ENCODE measurements at places on chromosomes 16 and 17.
A peak's percentile ranks its signal among the peaks of the same experiment; 100 is the strongest.

- DNase-seq = peak; percentile 12
Measured at GRCh38 chr16:72876221-72876620, 171.7 kb downstream of the ZFHX3 start.

- DNase-seq = no peak
Measured at GRCh38 chr16:86314402-86315025, 195.8 kb upstream of the FOXF1 start.

DNA sequence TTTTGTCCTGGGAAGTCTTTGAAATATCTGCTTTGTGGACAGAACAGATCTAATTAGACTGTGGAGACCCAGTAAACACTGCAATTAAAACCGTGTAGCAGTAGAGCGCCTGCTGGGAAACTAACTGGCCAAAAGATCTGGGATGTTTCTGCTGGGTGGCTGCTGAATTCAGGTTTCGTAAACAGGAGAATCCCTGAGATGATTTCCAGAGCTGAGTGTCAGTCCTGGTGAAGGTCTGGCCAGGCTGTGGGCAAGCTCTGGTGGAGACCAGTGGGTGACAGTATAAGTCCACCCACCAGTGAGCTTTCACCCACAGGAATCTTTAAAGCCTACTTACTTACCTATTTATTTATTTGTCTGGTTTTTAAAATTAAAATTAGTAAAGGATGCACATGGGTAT, 257.2 kb downstream of the IRF8 start:
- no peak for DNase-seq

- DNase-seq = no peak
Measured at GRCh38 chr16:1102333-1102700, 6.3 kb upstream of the C1QTNF8 start.

- no peak for DNase-seq
Measured at GRCh38 chr17:5812590-5812989, 228.3 kb upstream of the NLRP1 start.

DNA sequence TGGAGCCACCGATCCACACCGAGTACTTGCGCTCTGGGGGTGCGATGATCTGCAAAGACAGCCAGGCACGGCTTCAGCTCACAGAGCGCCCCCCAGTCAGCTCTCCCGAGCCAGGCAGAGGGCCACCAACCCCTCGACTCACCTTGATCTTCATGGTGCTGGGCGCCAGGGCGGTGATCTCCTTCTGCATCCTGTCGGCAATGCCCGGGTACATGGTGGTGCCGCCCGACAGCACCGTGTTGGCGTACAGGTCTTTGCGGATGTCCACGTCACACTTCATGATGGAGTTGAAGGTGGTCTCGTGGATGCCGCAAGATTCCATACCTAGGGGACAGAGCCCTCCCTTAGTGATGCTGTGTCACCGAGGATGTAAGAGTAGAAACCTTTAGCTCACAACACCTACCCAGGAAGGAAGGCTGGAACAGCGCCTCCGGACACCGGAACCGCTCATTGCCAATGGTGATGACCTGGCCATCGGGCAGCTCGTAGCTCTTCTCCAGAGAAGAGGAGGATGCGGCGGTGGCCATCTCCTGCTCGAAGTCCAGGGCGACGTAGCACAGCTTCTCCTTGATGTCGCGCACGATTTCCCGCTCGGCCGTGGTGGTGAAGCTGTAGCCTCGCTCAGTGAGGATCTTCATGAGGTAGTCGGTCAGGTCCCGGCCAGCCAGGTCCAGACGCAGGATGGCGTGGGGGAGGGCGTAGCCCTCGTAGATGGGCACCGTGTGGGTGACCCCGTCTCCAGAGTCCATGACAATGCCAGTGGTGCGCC, 1.6 kb downstream of the ACTG1 start:
- no peak for DNase-seq

DNA sequence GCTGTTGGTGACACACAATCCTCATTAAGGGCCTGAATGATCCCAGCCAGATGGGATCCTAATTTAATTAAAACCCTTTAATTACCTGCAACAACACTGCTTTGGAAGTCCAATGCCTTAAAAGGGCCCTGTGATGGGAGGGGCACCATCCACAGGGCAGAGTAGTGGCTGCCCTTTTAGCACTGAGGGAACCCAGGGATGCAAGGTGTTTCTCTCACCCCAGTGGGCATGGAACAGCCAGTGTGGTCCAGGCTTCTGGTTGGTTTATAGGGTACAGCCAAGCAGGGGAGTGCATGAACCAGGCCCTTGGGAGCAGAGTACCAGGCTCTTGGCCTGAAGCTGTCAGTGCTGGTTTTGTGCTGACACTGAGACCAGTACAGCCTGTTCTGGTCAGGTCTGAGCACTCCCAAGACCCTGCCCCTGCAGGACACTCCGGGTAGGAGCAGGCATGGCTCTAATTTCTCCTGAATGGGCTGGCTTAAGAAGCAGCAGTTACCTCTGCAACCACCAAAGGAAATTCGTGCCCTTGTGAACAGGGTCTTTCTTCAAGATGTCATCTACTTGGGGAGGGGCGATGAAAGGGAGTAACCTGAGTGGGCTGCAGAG, 9.9 kb downstream of the NXPH3 start:
- no peak for DNase-seq

GRCh38 chr17:78572239-78573205, 4.7 kb downstream of the DNAH17 start:
- no peak for DNase-seq

DNA sequence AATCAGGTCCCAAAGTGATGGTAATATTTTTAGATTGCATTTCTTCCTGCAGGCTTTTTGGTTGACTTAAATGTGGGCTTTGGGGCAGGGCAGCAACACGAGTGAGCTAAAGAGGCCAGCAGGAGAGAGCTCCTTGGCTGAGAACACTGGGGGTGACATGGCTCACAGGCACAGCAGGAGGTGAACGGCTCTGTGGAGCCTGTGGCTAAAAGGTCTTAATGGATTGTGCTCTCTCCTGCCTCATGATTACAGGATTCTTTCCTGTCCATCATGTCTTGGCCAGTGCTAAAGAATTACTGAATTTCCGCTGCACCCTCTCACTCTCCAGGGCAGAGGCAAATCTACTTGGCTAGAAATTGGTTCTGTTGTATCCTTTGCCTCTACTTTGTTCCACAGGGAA, 366.6 kb downstream of the HS3ST4 start:
- DNase-seq = no peak

DNA sequence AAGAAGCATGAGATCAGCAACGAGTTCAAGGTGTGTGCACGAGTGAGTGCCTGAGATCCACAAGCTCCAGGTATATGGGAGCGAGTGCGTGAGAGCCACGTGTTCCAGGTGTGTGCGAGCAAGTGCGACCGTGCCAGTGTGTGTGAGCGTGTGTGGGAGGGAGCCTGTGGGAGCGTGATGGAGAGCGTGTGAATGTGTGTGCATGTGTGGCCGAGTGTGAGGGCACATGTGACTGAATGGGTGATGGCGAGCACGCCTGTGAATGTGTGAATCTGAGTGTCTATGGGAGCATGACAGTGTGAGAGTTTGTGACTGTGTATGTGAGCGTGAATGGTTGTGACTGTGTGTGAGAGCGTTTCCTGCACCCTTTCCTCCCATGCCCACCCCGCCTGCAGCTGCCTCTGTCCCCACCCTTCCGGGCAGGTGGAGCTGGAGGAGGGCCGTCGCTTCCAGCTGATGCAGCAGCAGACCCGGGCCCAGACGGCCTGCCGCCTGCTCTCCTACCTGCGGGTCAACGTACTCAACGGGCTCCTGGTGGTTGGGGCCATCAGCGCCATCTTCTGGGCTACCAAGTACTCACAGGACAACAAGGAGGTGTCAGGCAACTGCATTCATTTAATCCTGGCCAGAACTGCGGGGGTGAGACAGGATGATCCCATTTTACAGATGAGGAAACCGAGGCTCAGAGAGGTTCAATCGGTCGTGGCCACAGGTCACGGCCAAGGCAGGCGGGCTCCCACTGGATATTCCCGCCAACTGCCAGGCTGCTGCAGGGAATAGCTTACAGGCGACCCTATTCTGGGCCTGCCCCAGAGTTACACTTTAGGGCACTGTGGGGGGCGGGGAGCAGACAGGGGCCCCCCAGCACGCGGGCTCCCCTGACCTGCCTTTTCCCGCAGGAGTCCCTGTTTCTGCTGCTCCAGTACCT, 3.7 kb downstream of the TMC8 start:
- no peak for DNase-seq

GRCh38 chr17:80957461-80957941, 34.1 kb upstream of the CHMP6 start:
- DNase-seq = no peak

DNA sequence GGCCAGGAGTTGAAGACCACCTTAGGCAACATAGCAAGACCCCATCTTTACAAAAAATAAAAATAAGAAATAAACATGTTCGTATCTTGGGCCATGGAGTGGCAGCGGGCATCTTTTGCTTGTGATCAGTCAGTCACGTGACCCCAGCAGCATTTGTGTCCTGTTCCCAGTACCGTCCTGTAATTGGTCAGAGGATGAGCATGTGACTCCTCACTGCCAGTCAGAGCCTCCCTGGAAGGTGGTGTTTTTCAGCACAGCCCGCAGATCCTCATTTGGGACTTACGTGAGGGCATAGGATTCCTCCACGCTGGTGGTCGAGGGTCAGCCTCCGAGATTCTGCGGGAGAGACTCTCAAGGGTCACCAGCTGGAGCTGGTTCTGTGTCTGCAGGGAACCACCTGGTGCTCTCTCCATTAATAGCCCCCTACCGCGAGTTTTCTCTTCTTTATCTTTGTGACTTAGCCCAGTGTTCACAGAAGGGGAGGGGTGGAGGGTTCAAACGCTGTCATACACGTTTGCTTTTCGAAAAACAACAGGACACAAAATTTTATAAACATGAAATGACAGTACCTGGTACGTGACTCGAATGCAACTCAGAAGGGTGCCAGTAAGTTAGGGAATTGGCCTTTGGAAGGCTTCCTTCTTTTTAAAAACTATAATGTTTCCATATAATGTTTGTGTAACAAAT, 17.2 kb downstream of the MRC2 start:
- no peak for DNase-seq

DNA sequence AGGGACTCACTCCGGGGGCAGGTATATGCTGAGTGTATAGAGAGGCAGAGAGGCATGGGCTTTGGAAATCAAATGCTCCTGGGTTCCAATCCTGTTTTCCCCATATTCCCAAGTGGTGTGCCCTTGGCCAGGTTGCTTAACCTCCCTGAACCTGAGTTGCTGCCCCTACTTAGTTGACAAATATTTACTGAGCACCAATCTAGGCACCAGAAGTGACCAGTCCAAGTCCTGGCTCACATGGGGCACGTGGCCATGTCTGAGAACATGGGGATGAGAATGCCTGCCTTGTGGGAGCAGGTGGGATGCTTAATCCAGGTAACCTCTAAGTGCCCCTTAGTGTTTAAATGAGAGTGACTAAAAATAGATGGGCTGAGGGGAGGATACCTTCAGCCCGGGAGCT, 4.2 kb downstream of the SOCS3 start:
- no peak for DNase-seq

- no peak for DNase-seq
Measured at GRCh38 chr16:87046235-87046634, 271.0 kb downstream of the C16orf95 start.

DNA sequence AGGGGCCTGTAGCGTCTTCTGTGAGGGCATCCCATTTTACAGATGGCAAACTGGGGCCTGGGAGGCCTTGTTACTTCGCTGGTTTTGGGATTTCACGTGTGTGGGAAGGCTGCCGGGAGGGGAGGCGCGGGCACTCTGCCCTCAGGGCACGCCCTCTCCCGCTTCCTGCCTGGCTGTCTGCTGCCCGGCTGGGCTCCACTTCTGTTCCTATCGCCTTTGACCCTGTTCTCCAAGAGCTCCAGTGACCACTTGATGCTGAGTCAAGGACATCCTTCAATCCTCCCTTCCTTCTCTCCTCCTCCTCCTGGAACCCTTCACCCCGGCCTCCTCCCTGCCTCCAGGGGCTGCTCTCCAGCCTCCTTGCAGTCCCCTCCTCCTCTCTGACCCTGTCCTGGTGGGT, 16.0 kb downstream of the SPNS3 start:
- no peak for DNase-seq
